Subcutaneous preadipocyte (primary cell): ENCODE measurements at places on chromosomes 5 and 9. TPM values are rescaled to one million over a fixed set of nuclear protein-coding genes. Genes with fewer than 3 reads are reported as not detected.

CLINT1 gene
- 56.6 and 83.1 TPM in 2 replicates for total RNA-seq

DRD1 gene
- not detected in 2 replicates for total RNA-seq

FKTN gene
- 27.2 and 34.5 TPM in 2 replicates for total RNA-seq

TTC16 gene
- total RNA-seq, result under 0.01 and 0.20 TPM in 2 replicates

SPATA31E1 gene
- total RNA-seq, result 0.37 and 0.59 TPM in 2 replicates

EGFLAM gene
- 12.9 and 18.2 TPM in 2 replicates for total RNA-seq

PRR16 gene
- total RNA-seq, result 19.5 and 21.3 TPM in 2 replicates
